ENCODE measurements at places on chromosomes 6 and 20. TPM values are rescaled to one million over a fixed set of nuclear protein-coding genes. Genes with fewer than 3 reads are reported as not detected.

SAPCD1 gene
- total RNA-seq, result 3.9 TPM

PNPLA1 gene
- 4.2 TPM for total RNA-seq

COL9A3 gene
- total RNA-seq, result 17.8 TPM

OTOR gene
- total RNA-seq, result not detected

SLC52A3 gene
- 1.5 TPM for total RNA-seq

SLC22A2 gene
- total RNA-seq, result not detected

OR2H1 gene
- total RNA-seq, result not detected

CDH26 gene
- 6.5 TPM for total RNA-seq

TFAP2D gene
- total RNA-seq, result not detected

FERMT1 gene
- total RNA-seq, result 8.2 TPM

BPIFB1 gene
- not detected for total RNA-seq

SMAP1 gene
- total RNA-seq, result 19.3 TPM

CD40 gene
- total RNA-seq, result 4.1 TPM

CALHM4 gene
- 0.79 TPM for total RNA-seq

MYCT1 gene
- 16.3 TPM for total RNA-seq

ZNF133 gene
- total RNA-seq, result 20.4 TPM

MAK gene
- total RNA-seq, result 0.10 TPM

GNMT gene
- total RNA-seq, result 0.20 TPM

GCLC gene
- 27.1 TPM for total RNA-seq

GPX5 gene
- not detected for total RNA-seq

C20orf96 gene
- 4.6 TPM for total RNA-seq

TGM3 gene
- total RNA-seq, result 16.6 TPM

NKX2-2 gene
- not detected for total RNA-seq

TRDN gene
- total RNA-seq, result 25.3 TPM

ID4 gene
- 68.6 TPM for total RNA-seq

CAGE1 gene
- total RNA-seq, result not detected

EFCAB8 gene
- not detected for total RNA-seq

PRRT1 gene
- 0.20 TPM for total RNA-seq

KCNK16 gene
- not detected for total RNA-seq

Data from skin of body (tissue), 3 donors.